ENCODE measurements at places on chromosomes 6 and 20.

- no peak for DNase-seq
These were observed 147.2 kb downstream of the RPS12 start for GRCh38 chr6:132961610-132962009.

DNA sequence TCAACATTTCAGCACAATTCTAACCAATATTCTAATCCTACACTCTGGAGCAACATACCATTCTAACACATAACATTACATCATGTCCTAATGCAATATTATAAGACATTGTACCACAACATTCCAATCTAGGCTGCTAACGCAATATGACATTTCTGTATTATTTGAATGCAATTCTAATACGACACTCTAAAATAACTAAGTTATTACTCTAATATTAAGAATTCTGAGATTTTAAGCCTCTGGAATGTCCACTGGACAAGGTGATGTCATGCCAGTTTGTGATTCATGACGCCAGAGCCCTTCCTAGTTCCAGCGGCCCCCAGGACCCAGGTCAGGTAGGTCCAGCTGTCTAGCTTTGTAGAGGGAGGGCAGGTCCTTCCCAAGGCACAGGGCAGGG lies 69.7 kb upstream of the SIRPA start:
- no peak for DNase-seq

- no peak for DNase-seq
These were observed 4.5 kb upstream of the TCEA2 start for GRCh38 chr20:64058536-64058935.

DNA sequence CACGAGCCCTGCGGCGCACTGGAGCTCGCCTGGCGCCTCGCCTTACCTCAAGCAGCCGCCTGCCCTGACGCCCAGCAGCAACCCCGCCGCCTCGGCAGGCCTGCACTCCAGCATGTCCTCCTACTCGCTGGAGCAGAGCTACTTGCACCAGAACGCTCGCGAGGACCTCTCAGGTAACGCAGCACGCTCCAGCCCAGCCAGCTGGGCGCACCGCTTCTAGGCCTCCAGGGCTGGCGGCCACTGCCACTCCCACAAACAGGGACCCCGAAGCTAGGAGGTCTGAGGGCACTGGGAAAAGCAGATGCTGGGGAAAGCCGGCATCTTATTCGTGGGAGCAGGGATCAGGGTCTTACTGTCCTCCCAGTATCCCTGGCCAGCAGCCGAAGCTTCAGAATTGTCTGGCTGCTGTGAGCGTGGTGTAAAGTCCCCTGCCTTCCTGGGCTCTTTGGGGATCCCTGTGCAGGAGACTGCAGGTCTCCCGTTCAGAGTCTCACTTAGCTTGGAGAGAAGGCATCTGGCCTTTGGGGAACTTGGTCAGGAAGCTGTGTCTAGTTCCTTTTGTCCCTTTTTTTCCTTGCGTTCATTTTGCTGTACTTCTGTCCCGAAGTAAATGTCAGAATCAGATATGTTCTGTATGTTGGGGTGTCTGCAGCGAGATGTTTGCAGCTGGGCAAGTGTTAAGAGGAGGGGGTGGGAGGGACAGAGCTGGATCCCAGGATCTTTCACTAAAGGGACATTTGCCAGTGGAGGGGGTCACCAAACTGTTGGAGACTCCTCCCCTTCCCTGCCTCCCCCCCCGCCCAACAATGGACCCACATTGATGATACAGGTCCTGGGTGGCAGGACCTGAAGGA lies 1.8 kb downstream of the FOXF2 start:
- DNase-seq, result no peak

DNA sequence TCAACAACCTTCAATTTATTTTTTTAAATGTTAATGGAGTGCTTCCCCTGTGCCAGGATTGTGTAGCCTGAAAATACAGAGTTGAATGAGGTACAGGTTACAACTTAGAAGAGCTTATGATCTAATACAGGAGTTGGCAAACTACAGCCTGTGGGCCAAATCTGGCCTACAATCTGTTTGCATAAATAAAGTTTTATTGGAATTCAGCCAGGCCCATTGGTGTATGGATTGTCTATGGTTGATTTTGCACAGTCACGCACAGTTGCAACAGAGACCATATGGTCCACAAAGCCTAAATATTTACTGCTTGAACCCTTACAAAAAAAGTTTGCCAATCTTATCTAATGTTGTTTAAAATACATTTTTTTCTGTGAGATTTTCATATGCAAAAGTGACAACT lies 177.3 kb upstream of the CCN2 start:
- DNase-seq, result no peak

GRCh38 chr6:7261032-7261841 lies 51.8 kb downstream of the SSR1 start:
- DNase-seq, result peak; percentile 79

GRCh38 chr6:170205126-170205525 lies 85.8 kb downstream of the DLL1 start:
- DNase-seq, result no peak

- no peak for DNase-seq
These were observed 4.1 kb downstream of the C20orf202 start for GRCh38 chr20:1207293-1207878.

- no peak for DNase-seq
These were observed 35.4 kb upstream of the E2F3 start for GRCh38 chr6:20366082-20366830.

DNA sequence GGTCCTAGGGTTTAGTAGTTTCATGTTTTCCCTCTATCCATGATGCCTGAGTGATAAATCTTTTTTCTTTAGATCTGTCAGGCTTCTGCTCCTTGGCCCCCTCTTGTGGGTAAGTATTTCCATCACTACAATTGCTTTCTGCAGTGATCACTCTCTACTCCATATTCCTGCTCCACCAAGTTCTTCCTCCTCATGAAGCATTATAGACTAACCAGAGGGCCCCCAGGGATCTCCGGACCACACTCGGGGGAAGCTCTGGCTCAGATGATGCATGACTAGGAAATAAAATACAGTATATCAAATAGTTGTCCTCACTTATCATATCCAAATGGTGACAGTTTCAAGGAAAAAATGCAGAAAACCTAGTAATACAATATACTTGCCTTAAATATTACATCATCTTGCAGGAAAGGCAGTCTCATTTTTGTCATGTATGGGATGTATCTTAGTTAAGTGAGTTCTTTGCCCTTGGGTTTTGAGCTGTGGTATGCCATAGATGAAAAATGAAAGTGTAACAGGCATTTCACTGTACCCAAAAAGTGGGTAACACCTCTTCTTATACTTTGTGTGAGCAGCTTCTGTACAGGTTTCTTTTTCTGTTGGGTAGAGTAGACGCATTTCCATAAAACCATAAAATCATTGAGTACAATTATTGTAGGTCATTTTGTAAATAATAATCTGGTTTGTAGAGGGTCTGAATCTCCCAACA lies 200.9 kb upstream of the EYA4 start:
- peak; percentile 62 for DNase-seq

GRCh38 chr6:21263531-21264287 lies 329.8 kb upstream of the SOX4 start:
- DNase-seq, result peak; percentile 55

DNA sequence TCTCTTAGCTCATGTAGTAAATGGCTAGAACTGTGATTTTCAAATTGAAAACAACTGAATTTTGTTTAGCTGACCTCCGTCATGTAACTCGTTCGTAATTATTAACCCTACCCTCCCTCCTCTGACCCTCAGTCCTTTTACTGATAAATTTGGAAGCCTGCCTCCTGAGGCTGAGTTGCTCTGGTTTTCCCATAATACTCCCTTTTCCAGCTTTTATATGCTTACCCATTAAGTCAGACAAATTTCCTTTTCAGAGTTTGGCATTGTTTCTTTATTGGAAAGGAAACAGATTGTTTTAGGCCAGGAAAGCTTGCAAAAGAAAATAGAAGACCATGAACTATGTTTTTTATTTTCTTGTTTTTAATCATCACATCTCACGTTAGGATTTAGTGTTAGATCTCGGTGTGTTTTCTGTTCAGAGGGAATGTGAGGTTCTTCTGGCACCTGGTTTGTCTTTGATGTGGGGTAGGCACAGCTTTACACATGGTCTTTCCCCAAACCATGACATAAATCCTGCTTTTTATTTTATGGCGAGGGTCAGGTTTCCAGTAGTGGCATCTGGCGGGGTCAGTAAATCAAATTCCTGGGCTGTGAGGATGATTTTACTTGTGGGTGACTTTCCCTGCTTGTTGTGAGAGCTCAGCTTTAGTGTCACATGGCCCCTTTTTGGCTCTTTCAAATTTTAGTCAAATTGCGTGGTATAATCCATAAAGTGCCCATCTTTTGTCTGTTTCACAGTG lies 24.5 kb downstream of the PLCB4 start:
- DNase-seq, result peak; percentile 9

Data from HEK293T (cell line).